ENCODE measurements at places on chromosomes 3 and 15. TPM values are rescaled to one million over a fixed set of nuclear protein-coding genes. Genes with fewer than 3 reads are reported as not detected.

DNA sequence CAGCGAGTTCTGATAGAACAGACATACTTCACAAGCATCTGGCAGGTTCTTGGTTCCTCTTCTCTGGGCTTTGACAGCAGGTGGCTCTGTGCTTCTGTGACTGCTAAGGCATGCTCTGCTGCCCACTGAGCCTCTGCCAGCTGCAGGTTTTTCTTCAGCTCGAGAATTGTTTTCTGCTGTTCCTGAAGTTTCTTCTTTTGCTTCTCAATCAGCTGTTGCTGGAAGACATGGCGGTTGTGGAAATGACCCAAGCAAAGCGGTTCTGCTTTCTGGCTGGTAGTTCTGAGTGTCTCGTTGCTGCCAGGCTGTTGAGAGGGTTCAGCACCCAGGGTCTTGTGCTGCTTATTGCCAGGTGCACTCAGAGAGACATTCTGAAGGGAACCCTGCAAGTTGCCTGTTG, 50.8 kb downstream of the CCDC191 start:
- ATAC-seq = peak; percentile 38

DNA sequence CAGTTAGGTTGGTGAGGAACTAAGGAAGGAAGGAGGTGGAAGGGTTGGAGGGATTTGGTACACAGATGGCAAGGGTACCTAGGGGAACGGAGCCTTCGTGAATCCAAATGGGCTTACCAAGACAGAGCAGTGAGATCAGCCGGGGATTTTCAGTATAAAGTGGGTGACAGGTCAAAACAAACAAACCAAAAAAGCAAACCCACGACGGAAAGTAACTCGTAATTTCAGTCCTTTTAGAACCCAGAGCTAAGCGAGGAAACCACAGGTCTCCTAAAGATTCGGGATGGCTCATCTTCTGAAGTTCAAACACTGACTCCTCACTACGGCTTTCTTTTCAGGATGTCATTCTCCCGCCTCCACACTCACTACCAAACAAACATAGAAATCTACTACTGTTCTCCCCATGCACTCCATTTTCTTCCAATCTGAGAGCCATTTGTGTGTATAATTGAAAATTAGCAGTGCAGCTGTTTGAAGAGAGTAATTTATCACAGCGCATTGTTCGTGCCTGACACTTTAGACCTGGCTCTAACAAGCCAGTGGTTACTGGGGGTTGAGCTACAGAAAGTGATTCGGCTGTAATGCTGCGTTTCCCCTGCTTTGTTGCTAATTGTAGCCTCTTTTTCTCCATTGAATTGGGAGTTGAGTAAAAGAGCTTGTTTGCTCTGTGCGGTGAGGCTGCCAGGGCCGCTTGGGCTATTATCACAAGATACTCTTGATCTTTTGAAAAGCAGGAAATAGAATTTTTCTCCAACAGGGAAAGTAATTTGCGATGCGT, 64.7 kb upstream of the CCDC39 start:
- ATAC-seq = no peak

- ATAC-seq = no peak
Observed at GRCh38 chr15:66743703-66744536, 41.9 kb downstream of the SMAD6 start.

- no peak for ATAC-seq
Observed at GRCh38 chr3:108488631-108489030, 21.8 kb downstream of the MYH15 start.

DNA sequence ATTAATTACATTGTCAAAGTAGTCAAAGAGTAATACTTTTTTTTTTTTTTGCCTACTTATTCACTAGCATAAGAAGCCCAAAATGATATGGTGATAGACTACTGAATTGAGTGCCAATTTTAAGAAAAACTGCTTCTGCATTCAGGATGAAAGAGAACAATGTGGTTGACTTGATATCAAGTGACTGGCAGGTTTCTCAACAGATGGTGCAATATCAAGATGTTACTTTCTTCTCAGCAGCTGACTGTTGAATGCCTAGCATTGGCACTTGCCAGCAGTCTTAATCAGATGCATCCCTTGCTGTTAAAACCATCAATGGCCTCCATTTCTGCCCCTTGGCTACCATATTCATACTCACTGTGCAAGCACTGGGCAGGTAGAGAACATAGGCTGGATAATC, 863.2 kb downstream of the GBE1 start:
- no peak for ATAC-seq

- no peak for ATAC-seq
Observed at GRCh38 chr15:59833366-59833765, 144.2 kb upstream of the BNIP2 start.

B3GALNT1 gene
- total RNA-seq = 5.2 TPM

SAXO2 gene
- 0.80 TPM for total RNA-seq

CATSPER2 gene
- total RNA-seq = 3.5 TPM
